ENCODE measurements at places on chromosomes 1 and 21. TPM values are rescaled to one million over a fixed set of nuclear protein-coding genes. Genes with fewer than 3 reads are reported as not detected.

DNA sequence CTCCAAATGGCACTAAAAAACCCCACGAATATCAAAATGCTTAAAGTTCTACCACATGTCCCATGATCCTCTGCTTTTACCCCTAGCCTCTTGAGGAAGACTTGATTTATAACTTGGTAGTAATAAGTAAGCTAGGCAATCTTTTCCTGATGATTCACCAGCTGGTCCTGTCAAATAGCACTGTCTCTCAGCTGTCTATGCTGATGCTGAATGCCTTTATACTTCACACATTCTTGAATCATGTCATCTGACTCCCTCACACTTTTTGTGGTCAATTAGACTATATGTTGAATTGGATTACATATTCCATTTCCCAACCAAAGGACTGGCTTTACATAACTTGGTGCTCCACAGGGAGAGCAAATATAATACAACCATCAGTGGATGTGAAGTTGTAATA is 16.6 kb downstream of the C21orf91 start:
- DNase-seq = no peak
- no peak overlapping the region for H3K27ac ChIP-seq
- H3K4me3 ChIP-seq = no peak overlapping the region
- H3K27me3 ChIP-seq = no peaks in the 10 kb centered on the region

GRCh38 chr1:245583575-245584330 is 429.0 kb downstream of the KIF26B start:
- H3K36me3 ChIP-seq = no peaks in the 10 kb centered on the region
- H3K4me3 ChIP-seq = no peak overlapping the region
- H3K27ac ChIP-seq = no peak overlapping the region
- peaks cover 7% of the 10 kb centered on the region for H3K4me1 ChIP-seq

DNA sequence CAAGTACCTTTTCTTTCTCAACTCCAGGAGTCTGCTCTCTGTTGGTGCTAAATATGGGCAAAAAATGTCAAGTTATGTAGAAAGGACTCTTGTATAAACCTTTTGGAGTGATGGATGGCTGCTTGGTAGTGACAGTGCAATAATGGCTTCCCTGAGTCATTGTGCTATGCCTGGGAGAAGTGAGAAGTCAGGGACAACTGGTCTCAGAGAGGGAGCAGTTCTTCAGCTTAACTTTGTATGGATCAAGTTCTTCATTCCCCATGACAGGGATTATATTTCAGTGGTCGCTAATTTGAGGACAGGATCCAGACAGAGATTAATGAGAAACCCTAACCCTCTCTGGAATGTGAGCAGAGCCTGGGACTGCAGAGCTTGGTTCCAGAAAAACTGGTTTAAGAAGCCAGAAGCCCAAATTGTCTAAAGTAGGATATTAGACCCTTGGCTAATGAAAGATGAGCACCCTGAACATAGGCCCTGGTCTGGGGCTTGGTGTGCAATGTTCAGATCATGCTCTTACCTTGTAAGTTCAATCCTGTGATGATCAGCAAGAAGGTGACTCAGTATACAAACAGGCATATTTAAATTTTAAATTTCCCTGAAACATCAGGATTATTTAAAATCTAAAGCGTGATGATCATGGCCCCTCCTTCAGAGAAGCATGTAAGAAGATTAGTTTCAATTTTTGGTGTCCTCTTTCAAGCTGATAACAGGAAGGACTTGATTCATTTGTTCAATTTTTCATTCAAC is 50.9 kb downstream of the NTMT2 start:
- no peak overlapping the region for H3K27ac ChIP-seq
- no peaks in the 10 kb centered on the region for H3K27me3 ChIP-seq
- no peaks in the 10 kb centered on the region for H3K36me3 ChIP-seq

GRCh38 chr1:162660574-162660973 is 28.3 kb downstream of the DDR2 start:
- peaks cover 7% of the 10 kb centered on the region for H3K4me1 ChIP-seq
- no peak overlapping the region for H3K4me3 ChIP-seq
- H3K27ac ChIP-seq = no peak overlapping the region
- H3K36me3 ChIP-seq = no peaks in the 10 kb centered on the region
- DNase-seq = no peak

DNA sequence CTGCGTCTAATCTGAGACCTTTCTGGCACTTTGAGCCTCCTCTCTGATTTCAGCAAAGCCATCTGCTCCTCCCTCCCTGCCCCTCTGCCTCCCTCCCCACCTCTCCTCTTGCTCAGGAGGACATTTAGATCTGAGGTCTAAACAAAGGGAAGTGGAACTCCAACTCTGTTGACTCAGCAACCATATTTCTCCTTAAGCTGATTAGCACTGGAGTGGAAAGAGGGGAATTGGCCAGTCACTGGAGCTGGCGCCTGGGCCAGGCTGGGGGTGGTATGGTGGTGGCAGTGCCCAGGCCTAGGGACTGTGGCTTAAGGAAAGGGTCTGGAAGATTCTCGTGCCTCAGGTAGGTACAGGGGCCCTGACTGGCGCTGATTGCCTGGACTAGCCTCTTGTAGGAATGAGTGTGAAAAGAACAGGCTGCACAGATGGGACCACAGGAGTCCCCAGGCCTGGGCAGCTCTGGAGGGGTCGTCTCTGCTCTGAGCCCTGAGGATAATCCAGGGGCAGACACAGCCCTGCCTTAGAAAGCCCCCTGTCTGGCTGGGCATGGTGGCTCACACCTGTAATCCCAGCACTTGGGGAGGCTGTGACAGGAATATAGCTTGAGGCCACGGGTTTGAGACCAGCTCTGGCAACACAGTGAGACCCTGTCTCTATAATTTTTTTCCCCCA is 11.9 kb downstream of the SH2D2A start:
- H3K36me3 ChIP-seq = peaks cover 13% of the 10 kb centered on the region
- no peaks in the 10 kb centered on the region for H3K27me3 ChIP-seq
- peaks cover 49% of the 10 kb centered on the region for H3K4me1 ChIP-seq
- H3K4me3 ChIP-seq = no peak overlapping the region
- DNase-seq = peak; percentile 65

MCOLN3 gene
- total RNA-seq = 3.0 TPM

KCNQ4 gene
- total RNA-seq = 1.1 TPM

NHLH1 gene
- not detected for total RNA-seq

MX2 gene
- 6.6 TPM for total RNA-seq
